ENCODE measurements at places on chromosomes 1 and 21.
A peak's percentile ranks its signal among the peaks of the same experiment; 100 is the strongest.

GRCh38 chr1:156657741-156658319, 15.9 kb downstream of the BCAN start:
- DNase-seq: no peak

DNA sequence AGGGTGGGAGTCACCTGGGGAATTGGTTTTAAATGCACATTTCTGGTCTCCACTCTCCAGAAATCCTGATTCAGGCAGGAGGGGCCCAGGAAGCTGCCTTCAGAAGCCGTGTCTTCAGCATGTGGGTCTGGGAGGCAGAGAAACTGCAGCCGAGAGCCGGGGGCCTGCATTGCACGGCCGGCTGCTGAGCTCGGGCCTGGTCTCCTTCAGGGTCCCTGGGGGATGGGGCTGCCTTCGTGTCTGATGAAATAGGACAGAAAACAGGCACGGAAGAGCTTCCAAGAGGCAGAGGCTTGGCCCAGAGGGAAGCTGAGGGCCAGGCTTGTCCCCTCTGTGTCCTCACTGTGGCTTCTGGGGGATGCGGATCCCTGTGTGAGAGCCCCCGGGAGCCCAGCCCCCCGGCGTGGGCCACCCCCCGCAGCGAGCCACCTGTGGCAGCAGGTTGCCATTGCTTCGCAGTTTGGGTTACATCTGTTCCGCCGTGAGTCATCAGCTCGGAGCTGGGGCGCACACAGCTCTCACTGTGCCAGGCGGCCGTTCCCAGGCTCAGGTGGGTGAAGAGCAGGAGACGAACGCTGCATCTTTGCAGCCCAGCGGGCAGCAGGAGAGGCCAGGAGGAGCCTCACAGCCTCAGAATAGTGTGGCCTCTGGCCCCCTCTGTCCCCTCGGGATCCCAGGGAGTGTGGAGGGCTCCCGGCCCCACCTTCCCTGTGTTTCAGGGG, 72.4 kb downstream of the AJAP1 start:
- DNase-seq: no peak

- DNase-seq: no peak
These were observed 24.0 kb upstream of the CASZ1 start for GRCh38 chr1:10820422-10820821.

DNA sequence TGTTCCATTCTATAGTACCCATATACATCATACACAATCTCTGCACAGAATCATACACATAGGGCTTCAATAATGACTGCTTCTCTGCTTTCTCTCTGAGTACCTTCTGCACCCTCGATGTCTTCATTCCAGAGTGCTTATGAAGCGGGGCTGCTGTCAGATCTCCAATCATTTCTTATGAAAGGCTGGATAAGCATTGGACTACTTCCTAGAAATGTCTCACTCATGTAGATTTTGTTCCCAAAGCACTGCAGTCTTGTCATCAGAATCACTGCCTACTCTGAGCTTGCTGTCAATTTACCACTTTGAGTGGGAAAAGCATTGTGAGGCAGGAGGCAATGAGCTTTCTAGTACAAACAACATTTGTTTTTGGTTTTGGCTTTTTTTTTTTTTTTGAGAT, 179.0 kb downstream of the SLC35F3 start:
- no peak for DNase-seq

DNA sequence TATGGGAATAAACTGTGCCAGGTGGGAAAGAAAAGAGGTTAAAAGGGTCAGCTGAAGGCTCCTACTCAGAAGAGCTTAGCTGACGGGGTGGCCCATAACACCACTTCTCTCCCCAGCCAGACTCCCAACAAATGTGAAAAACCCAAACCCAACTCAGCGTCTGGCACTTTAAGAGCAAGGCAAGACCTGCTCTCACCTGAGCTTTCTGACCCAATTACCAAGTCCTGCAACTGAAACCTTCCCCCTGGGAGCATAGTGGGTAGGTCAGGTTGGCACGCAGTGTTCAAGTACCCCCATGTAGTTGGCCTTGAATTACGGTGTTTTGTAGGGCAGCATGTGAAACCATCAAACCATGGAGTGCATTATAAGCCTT, 3.2 kb downstream of the IRF6 start:
- no peak for DNase-seq

DNA sequence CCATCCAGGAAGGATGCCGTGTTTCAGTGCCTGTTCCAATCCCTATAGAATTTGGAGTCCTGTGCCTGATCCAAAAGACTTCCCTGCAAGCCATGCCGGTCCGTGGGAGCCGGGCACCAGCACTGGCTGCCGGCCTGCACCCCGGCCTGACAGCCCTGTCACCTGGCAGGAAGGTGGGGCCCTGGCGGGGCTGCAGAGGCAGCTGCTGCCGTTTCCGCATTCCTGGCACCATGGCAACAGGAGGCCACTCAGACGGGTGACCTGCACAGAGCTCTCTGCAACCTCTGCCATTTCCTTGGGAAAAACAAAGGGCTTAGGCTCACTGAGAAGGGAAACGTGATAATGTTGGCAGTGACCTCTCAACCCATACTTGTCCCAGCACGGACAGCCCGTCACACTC, 63.2 kb upstream of the TMEM51 start:
- no peak for DNase-seq

DNA sequence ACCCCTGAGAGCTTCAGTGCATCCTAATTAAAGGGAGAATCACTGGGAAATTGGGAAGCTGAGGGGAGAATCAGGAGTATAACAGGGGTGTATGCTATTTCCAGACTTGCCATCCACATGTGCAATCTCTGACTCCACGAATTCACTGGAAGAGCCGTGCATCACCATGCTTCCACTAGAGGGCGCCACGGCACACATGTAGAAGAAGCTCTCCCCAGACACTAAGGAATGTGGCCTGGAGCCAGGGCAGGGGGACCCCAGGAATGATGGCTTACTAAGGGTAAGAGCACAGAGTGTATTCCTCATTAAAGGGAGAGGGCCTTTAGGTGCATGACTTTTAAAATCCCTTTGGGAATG, 81.5 kb downstream of the ABCA4 start:
- peak; percentile 77 for DNase-seq

DNA sequence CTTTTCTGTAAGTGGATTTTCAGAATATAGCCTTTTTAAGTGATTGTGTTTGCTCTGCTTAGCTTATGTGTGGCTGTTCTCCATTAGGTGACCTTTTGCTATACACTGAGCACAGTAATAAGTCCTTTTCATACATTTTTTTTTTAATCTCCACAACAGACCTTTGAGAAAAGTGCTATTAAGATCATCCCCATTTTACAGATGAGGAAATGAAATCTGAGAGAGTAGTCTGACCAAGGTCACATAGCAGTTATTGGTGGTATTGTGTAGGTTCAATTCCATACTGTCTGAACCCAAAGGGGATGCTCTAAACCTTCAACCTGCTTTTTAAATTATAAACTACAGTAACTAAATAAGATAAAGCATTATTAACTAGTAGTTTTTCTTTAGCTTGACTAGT, 1.7 kb downstream of the PRRC2C start:
- DNase-seq: no peak

DNA sequence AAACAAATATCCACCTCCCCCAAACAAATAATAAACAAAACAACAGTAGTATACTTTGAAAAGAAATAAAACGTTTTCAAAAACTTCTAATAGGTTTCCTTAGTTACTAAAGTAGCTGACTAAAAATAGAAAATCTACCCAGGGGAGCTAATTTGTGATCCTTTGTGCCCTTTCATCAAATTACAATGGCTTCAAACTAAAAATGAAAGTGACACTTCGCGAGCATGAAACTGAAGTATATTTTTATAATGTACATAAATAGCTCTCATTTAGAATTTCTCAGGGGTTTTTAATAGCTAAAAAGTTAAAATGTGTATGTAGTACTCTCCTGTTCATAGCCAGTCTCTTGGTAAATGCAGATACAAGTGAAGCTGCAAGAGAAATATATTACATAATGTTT, 78.4 kb downstream of the BRINP3 start:
- DNase-seq: no peak

- no peak for DNase-seq
These were observed 479.9 kb upstream of the PLXNA2 start for GRCh38 chr1:208724079-208724478.

- no peak for DNase-seq
These were observed 9.1 kb upstream of the PSMB2 start for GRCh38 chr1:35650416-35650815.

GRCh38 chr1:211641044-211641800, 34.2 kb downstream of the NEK2 start:
- peak; percentile 18 for DNase-seq

DNA sequence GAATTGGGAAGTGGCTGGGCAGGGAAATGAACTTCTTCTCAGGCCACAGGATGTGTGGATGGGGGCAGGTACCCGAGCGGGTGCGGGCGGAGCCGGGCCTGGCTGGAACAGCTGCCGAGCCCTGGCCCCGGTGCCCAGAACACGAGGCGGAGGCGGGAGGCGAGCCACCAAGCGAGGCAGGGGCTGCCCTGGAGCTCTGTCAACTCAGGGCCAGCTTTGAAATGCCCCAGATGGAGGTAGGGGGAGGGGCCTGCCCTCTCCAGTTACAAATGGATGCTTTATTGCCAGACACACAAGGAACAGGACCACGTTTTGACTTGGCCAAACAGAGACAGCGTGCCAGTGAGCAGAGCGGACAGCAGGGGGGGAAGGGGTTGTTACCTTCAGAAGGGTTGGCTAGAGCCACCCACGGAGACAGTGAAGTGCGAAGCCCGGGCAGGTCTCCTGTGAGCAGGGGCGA, 240.4 kb downstream of the SDCCAG8 start:
- peak; percentile 68 for DNase-seq

GRCh38 chr1:158121604-158122254, 59.0 kb upstream of the CD1D start:
- DNase-seq: peak; percentile 78

DNA sequence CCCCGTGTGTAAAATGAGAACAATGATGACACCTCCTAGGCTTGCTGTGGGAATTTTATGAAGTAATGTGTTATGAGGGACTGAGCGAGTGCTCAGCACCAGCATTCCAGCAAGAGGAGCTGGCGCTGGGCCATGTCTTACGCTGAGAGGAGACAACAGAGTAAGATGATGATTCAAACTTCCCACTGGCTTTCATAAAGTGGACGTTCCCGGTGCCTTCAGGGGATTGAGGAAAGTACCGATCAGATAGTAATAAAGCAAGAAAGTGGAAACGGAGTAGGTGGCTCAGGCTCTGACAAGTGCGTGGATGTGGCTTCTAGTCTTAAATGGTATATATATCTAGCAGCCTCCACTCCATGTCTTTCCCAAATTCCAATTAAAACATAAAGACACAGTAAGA, 23.8 kb downstream of the EPHA10 start:
- DNase-seq: no peak

GRCh38 chr21:36835383-36835795, 131.1 kb downstream of the HLCS start:
- no peak for DNase-seq

DNA sequence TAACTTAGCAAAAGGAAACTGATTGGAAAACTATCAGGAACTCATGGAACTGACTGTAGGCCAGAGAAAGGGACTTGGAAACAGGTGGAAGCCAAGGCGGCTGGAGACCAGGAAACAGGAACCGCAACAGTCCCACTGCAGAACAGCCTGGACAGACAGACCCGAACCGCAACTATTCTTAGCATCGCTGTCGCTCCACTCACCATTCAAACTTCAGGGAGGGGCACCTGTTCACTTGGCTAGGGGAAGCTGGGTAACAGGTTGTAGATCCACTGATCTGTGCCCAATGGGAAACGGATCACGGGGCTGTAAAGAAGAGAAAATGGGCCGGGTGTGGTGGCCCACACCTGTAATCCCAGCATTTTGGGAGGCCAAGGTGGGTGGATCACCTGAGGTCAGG, 61.9 kb downstream of the CLSTN1 start:
- DNase-seq: no peak

DNA sequence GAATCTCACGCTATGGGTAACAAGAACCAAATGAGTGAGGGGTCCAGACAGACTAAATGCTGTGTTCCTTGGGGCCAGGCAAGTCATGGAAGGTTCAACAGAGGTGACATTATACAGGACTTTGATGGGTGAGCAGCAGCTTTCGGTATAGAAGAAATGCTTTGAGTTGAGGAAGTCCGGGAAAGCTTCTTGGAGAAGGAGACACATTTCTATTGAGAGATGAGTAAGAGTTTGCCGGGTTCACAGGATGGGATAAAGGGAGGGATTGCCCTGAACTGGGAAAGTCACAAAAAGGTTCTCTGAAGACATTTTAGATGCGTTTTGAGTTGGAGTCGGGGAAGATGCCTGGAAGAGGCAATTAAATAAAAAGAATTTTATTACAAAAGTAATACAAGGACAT, 580 bp upstream of the AZIN2 start:
- no peak for DNase-seq

DNA sequence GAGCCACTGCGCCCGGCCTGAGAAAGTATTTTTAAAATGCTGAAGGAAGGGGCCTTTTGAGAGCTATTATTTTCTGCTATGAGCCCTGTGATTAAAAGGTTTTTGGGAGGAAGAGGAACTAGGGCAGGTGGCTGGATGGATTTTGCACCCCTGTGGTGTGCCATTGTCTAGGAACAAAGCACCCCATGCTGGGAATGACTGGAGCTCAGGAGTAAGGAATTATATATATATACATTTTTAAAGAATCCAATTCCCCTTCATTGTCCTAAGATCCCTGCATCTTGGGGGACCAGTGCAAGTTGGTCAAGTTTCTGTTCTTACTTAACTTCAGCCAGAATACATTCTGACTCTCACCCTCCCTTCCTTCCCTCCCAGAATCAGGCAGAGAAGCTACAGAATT, 91.6 kb downstream of the ZNF648 start:
- DNase-seq: no peak

GRCh38 chr1:112034277-112034676, 44.8 kb upstream of the KCND3 start:
- DNase-seq: no peak

- no peak for DNase-seq
These were observed 5.9 kb downstream of the PRRX1 start for GRCh38 chr1:170669586-170670530.

- peak; percentile 79 for DNase-seq
These were observed 12.6 kb downstream of the C1orf115 start for GRCh38 chr1:220702733-220703270.

DNA sequence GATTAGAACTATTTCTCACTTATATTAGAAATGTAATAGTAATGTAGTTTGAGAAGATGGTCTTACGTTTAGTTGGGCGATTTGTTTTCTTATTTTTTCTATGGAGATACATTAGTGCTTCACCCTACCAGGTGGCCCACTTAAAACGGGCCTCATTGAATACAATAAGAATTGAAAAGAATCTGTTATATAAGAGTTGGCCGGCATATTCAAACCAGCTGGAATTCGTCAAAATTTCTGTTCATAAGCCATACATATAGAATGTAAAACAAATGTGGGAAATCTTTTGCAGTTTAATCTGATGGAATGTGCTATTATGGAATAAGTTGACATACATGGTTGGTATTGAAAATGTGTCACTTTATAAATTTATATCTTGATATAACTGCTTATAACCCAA, 96.4 kb upstream of the C1orf105 start:
- no peak for DNase-seq

- no peak for DNase-seq
These were observed at the start of gene GSTM3 for GRCh38 chr1:109740615-109741373. Gene GSTM3 (minus strand): TSS chr1:109741038. CDS start chr1:109740287, 751 bp downstream.
